Stimulated activated CD4-positive, alpha-beta T cell treated with anti-CD3 and anti-CD28 coated beads, Interleukin-1b, Interleukin-23, amount 100 ng/mL, for 48 hours (primary cell): ENCODE measurements at places on chromosomes 2 and 18.

DNA sequence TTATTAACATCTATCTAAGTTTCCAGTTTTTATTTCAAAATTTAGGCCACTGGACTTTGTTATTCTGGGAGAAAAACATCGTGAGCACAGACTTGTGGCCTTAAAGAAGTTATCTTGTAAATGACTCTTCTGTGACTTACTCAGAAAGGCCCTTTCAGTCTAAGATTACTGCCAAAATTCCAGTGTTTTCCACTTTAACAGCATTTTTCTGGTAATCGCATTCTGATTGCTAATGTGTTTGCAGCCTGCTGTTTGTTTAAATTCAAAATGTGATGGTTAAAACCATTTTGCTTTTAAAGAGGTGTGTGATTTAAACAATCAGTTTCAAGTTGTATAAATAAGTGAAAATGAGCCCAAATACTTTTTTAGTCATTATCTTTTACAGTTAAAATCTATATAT lies 136.7 kb upstream of the DAPL1 start:
- DNase-seq: no peak

- no peak for DNase-seq
Measured at GRCh38 chr2:161146996-161147395, 13.2 kb upstream of the TANK start.

DNA sequence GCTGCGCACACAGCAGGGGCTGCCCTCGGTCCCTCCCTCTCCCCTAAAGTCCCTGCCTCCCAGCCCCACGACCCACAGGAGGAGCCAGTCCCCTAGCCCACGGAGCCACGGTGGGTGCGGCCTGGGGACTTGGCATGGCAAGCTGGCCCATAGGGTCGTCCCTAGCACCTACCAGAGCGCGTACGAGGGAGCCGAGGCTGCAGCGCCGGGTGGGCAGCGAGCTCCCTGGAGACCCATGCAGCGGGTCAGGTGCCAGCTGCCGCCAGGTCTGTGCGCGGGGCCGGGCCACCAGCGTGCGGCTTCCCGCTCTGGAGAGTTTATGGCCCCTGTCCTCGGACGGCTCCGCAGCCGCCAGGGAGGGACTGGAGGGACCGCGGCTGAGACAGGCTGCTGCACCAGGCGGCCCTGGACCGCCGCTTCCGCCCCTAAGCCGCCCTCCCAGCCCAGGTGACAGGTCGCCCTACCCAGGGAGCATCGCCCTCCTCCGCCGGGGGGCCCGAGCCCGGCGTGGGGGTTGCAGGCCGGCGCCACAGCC lies 273.6 kb downstream of the CCDC74A start:
- DNase-seq: no peak

DNA sequence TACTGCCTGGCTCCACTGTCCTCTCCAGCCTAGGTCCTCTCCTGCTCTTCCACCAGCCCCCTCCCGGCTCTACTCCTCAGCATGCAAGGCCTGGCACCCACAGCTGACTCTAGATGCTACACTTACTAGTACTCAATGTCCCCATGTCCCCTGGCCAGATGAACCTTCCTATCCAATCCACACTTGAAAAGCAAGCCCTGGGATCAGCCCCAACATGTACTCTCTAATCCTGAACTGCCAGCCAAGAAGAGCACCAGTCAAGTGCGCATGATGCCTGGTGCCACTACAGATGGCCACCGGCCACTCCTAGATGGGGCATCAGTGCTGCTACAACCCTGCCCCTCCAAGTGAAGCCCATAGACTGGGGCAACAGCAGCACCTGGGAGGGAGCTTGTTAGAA lies 168.2 kb downstream of the STK39 start:
- DNase-seq: no peak

- DNase-seq: no peak
Measured at GRCh38 chr2:140177086-140177485, 1396.9 kb upstream of the NXPH2 start.
